ENCODE measurements at places on chromosomes 2 and 18. TPM values are rescaled to one million over a fixed set of nuclear protein-coding genes. Genes with fewer than 3 reads are reported as not detected.
A peak's percentile ranks its signal among the peaks of the same experiment; 100 is the strongest.

DNA sequence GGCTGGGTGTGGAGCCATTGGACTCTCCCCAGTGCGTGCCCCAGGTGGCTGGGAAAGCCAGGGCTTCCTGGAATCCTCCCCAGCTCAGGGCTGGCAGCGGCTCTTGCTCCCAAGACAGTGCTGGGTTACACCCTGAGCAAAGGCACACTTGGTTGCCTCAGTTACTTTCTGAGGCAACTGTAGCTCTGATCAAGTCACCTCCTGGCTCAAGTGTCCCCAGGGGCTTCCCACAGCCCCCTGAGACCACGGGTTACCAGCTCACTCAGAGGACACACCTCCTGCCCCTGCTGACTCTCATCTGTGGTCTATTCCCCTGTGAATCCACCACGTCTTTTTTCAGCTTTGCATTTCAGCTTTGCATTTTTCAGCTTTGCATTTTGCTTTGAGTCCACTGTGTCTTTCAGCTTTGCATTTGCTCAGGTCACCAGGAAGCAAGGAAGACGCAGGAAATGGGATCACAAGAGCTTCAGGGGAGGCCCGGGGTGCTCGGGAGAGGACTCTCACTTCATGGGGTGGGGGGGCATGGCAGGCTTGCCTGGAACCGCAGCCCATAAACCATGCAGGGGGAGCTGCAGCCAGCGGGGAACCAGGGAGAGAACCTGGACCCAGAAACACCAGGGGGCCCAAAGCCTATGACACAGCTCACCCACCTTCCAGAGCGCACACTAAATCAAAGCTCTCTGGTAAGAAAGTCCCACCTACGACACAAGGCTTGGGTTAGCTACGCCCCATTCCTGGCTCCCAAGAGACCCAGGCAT, 138.0 kb upstream of the ASB18 start:
- no peak overlapping the region for H3K4me3 ChIP-seq
- no peak overlapping the region for H3K27ac ChIP-seq
- H3K4me1 ChIP-seq: no peaks in the 10 kb centered on the region
- H3K36me3 ChIP-seq: no peaks in the 10 kb centered on the region
- no peaks in the 10 kb centered on the region for H3K27me3 ChIP-seq

DNA sequence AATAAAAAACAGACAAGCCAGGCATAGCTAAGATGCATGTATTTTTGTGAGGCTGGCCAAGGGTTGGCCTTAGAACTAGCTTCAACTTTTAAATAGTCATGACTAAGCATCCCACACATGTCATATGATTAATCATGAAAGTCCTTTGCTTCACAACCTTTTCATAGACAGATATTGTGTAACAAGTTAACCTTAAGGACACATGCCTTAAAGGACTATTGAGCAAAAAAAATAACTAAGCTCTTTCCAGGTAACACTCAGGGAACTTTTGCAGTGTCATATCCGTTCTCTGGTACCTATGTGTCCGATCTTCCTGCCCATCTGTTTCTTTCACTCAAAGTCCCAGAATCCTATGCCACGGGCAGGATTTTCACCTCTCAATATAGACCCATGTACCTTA, 498.4 kb downstream of the STK39 start:
- H3K4me3 ChIP-seq: no peak overlapping the region
- no peak overlapping the region for H3K27ac ChIP-seq
- H3K27me3 ChIP-seq: no peaks in the 10 kb centered on the region
- H3K36me3 ChIP-seq: no peaks in the 10 kb centered on the region
- DNase-seq: no peak

DNA sequence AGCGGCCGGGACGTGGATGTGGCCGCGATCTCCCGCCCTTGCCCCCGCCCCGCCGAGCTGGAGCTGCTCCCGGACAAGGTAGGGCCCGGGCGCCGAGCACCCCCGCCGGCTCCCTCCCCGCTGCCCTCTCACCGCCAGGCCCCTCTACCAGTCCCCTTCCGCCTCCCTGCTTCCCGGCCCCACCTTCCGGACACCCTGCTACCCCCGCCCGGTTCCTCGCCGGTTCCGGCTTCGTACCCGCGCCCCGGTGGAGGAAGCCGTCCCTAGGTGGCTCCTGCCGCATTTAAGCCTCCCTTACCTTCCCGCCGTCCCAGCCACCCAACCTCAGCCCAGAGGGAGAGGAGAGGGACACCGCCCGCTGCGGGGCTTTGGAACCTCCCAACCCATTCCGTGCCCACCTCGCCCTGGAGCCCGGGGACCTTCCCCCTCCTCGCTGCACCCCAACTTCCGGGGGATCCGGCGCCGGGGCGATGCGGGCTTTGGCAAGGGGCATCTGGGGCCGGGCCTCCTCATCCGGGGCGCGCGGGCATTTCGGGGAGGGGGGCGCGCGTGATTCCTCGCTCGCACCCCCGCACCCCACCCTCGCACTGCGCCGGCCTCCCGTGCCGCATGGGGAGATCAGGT, 475 bp downstream of the B3GNT2 start:
- no peaks in the 10 kb centered on the region for H3K27me3 ChIP-seq
- peak overlapping the region; percentile 92 for H3K4me3 ChIP-seq
- DNase-seq: peak; percentile 80
- H3K36me3 ChIP-seq: no peaks in the 10 kb centered on the region
- H3K4me1 ChIP-seq: peaks cover 40% of the 10 kb centered on the region

The APCDD1 gene
- total RNA-seq: 7.8 TPM

The COPS8 gene
- total RNA-seq: 84.5 TPM

All from thyroid gland (tissue), 4 donors.